ENCODE measurements at places on chromosomes 5 and 9.

- DNase-seq, result no peak
Measured at GRCh38 chr9:105297442-105298075, 53.1 kb downstream of the SLC44A1 start.

GRCh38 chr9:114259798-114260523 is 62.9 kb upstream of the ORM1 start:
- DNase-seq, result no peak

- DNase-seq, result no peak
Measured at GRCh38 chr9:26502311-26502710, 390.3 kb downstream of the CAAP1 start.

- DNase-seq, result no peak
Measured at GRCh38 chr5:13976223-13976622, 31.7 kb upstream of the DNAH5 start.

DNA sequence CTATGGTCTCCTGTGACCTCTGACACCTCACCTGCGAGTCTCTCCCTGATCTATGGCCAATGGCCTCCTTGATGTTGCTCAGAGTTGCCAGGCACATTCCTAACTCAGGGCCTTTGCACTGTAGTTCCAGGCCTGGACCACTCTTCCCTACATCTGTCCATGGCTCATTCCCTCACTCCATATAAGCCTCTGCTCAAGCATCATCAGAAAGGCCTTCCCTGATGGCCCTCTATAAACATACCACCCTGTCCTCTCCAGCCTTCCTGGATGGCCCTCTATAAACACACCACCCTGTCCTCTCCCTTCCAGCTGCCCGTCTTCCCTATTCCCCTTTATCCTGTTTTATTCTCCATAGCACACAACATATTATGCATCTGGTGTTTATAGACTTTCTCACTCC is 102.8 kb downstream of the GTF3C4 start:
- DNase-seq, result no peak

GRCh38 chr9:108746864-108747263 is 108.9 kb downstream of the ACTL7B start:
- DNase-seq, result no peak

GRCh38 chr5:167899490-167900070 is 391.9 kb upstream of the WWC1 start:
- DNase-seq, result no peak

DNA sequence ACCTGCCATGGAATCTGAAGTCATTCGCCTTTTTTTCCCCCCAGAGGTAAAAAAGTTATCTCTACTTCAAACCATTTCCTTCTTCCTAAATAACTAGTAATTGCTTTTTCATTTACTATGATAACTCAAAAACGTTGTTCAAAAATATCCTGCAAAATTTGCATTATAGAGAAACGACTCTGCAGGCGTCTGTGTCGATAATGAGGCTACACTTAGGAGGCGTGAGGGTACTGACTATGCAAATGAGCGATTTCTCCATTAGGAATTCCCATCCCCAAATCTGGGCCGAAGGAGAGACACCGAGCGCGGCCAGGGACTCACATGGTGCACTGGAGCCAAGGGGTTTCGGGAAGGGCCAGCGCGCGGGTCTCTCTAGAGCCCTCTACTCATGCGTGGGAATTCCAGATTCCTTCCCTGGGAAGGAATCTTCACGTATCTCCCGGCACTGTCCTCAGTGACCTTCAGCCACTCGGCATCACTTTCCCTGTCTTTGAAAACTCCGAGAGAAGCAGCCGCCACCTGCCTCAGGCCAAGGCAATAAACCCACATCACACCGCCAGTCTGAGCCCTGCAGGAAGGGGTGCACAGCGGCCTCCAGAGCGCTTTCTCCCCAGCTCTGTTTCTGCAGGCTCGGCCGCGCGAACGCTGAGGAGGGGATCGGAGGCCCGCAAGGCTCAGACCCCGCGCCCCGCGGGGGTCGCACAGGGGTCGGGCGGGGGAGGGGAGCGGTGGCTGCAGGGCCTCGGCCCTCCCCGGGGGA is 718 bp upstream of the DENND4C start:
- DNase-seq, result peak; percentile 66
